ENCODE measurements at places on chromosomes 13 and 19.

DNA sequence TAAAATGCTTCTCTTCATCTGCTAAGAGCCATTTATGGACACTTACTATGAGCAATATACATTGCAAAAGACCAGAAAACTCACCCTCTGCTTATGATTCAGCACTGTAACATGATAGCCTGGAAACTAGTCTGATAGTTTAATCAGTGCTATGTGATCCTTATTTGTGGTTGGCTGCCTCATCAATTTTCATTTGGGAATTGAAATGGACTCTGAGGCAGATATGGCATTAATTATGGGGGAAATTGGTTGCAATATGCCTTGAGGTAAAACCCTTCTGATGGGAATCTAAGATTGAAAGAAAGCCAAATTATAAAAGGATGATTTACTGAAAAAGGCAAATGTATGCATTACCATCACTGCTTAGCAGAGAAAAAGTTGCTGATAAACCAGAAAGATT is 33.5 kb downstream of the FAM216B start:
- no peak for DNase-seq

DNA sequence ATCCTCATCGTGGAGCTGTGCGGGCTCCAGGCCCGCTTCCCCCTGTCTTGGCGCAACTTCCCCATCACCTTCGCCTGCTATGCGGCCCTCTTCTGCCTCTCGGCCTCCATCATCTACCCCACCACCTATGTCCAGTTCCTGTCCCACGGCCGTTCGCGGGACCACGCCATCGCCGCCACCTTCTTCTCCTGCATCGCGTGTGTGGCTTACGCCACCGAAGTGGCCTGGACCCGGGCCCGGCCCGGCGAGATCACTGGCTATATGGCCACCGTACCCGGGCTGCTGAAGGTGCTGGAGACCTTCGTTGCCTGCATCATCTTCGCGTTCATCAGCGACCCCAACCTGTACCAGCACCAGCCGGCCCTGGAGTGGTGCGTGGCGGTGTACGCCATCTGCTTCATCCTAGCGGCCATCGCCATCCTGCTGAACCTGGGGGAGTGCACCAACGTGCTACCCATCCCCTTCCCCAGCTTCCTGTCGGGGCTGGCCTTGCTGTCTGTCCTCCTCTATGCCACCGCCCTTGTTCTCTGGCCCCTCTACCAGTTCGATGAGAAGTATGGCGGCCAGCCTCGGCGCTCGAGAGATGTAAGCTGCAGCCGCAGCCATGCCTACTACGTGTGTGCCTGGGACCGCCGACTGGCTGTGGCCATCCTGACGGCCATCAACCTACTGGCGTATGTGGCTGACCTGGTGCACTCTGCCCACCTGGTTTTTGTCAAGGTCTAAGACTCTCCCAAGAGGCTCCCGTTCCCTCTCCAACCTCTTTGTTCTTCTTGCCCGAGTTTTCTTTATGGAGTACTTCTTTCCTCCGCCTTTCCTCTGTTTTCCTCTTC is 6.3 kb downstream of the MYADM start:
- no peak for DNase-seq

- no peak for DNase-seq
Observed at GRCh38 chr13:74026753-74027152, 107.5 kb downstream of the KLF12 start.

- DNase-seq: no peak
Observed at GRCh38 chr13:50932091-50932490, 22.5 kb downstream of the RNASEH2B start.

GRCh38 chr13:73898276-73898675 is 235.9 kb downstream of the KLF12 start:
- DNase-seq: no peak

DNA sequence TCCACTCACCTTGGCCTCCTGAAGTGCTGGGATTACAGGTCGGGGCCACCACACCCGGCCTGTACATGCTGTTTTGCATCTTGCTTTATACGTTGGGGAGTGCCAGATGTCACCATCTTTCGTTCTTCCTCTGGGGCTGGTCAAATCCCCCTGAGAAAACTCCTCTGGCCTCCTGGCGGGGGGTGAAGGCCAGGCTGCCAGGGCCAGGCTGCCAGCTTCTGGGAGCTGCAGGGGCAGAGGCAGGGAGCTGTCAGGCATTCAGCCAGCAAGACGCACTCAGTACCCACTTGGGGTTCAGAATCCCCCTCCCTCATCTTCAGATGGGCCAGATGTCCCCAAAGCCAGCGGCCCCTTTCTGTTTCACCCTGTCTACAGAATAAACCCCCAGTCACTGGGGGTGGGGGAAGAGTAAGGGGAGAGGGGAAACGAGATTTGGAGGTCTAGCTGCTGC is 16.1 kb downstream of the ZSWIM9 start:
- no peak for DNase-seq

- no peak for DNase-seq
Observed at GRCh38 chr13:70623239-70623638, 515.0 kb upstream of the KLHL1 start.

DNA sequence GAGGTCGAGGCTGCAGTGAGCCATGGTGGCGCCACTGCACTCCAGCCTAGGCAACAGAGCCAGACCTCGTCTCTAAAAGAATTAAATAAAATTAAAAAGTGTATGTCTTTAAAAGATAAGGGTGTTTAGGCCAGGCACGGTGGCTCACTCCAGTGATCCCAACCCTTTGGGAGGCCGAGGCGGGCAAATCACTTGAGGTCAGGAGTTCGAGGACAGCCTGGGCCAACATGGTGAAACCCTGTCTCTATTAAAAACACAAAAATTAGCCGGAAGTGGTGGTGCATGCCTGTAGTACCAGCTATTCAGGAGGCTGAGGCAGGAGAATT is 7.5 kb upstream of the SDHAF1 start:
- DNase-seq: no peak

DNA sequence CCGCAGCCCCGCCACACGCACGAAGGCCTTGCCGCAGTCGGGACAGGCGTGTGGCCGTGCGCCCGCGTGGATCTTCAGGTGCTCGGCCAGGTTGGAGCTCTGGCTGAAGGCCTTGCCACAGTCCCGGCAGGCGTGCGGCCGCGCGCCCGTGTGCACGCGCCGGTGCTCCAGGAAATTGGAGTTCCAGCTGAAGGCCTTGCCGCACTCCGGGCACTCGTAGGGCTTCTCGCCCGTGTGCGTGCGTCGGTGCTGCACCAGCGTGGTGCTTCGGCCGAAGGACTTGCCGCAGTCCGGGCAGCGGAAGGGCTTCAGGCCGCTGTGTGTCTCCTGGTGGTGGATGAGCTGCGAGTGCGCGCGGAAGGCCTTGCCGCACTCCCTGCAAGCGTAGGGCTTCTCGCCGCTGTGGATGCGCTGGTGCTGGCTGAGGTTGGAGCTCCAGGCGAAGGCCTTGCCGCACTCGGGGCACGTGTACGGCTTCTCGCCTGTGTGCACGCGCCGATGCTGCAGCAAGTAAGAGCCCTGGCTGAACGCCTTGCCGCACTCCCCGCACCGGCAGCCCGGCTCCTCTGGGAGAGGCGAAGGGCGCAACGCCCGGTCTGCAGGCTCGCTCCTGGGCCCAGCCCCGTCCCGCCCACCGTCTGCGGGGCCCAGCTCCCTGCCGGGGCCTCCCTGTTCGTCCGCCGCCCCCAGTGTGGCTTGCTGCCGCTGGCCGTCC is 3.6 kb upstream of the A1BG start:
- no peak for DNase-seq

DNA sequence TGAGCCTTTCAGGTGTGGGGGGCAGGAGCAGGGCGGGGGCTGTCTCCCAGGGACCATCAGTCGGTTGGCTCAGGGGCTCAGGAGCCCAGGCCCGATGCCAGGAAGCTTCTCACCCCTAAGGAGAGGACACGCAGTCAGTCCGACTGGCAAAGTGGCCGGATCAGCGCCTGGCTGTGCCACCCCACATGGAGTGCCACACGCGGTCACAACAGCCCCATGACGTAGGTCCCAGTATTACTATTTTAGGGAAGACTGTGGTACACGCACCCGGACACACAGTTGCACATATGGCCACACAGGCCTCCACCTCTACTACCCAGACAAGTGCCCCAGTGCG is 29.3 kb upstream of the GRTP1 start:
- DNase-seq: no peak

DNA sequence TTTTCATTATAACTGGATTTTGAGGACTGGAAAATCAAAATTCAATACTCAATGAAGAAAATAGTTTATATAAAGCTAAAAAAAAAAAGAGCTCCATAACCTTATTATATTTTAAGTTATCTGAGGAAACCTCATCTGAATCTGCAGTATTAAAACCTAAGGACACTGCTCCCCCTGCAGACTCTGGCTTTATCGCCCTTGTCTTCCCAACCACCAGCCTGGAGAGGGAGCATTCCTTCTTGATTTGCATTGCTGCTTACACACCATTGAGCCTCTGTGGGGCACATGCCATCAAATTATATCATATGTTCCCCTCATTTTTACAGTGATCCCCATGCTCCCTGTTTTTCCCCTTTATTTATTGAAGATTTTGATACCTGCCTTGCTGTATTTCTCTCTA is 871.4 kb upstream of the GPC6 start:
- no peak for DNase-seq

DNA sequence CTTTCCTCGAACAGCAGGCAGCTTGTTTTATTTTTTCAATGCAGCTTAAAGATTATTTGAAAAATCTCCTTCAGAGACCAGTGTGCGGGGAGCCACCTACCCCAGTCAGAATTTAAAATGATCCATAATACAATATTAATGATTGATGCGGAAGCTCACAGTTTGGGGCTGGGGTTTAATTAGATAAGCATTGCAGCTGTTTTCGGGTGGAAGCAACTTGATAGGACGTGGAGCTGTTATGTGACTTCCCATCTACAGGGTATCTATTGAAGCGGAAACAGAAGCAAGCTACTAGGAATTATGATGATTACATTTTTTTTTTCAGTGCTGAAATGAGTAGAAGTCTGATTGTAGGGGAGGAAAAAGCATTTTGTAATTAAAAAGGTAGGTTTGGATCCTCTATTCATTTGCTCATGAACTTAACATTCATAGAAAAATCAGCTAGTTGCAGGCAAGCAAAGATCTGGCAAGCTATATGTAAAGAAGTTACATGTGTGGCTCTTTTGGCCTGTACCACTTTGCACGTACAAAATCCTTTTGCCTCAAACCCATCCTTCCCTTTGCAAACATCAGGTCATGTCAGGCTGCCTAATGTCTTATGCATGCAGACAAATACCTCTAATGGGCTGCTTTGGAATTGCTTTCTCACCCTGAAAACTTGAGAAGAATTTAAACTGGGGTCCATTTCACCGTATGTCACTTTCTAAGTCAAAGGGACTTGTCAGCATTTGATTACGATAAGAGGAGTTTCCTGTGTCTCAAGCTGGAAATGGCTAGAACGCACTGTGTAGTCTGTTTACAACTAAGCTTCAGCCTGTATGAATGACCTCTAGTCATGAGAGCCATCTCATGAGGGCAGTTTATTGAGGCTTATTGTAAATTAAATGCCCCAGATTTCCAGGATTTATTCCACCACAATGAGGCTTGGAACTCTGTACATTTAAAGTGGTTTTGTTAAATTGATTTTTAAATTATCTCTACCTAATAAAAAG is 267.1 kb upstream of the TMTC4 start:
- no peak for DNase-seq
